ENCODE measurements at places on chromosomes 5 and 9.

GRCh38 chr9:89922099-89922498 lies 317.3 kb downstream of the GADD45G start:
- no peak for DNase-seq

DNA sequence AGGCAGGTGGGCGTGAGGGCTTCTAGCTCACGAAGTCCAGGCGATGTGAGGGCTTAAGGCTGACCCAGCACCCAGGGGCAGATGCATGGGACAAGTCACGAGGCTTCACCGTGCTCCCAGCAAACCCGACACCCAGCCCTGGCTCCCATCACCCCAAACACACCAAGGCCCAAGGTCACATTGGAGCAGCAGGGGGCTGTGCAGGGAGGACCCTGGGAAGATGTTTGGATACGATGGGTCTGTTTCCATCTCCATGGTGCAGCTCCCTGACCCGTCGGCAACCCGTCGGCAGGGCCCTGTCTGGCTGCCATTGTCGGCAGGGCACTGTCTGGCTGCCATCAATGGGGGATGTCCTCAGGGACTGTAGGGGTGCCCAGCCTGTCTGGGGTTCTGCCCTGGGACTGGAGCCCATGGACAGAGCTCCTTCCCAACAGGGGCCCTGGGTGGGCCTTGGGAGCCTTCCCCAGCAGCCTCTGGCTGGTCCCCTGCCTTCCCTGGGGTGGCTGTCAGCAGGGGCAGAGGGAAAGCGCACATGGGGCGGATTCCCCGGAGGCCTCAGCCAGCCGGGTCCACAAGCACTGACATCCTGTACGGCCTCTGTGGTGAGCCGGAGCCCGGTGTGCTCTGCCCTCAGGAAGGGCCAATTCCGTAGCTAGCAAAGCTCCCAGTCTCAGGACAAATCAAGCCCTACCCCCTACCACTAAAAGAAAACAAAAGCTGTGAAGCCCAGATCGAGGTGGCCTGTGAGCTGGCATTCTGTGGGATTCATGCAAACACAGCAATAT lies 47.1 kb downstream of the NACC2 start:
- no peak for DNase-seq

- DNase-seq, result no peak
Measured at GRCh38 chr9:86557063-86557766, 203.0 kb upstream of the TUT7 start.

DNA sequence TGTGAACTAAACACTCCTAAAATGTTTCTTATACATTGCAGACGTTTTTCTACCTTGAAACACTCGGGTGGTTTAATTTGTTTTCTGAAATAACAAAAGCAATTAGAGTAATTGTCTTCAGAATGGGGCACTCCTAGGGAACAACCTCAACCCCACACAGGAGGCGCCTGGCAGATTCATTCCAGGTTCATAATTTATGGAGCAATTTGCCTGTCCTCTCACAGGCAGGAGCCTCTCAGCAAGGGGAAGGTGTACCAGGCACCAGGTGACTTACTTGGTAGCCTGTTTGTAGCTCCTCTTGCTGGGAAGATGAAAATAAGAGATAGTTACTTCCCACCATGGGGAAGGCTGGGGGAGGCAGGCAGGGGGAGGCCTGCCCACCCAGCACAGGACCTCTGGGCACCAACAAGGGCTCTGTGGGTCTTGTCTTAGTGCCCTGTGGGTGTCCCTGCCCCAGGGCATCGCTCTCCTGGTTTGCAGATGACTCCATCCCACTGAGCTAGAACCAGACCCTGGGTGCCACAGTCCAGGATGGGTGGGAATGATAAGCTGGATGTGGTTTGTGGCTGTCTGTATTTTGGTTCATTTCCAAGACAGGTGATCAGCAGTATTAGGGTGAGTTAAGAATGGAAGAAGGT lies 144.4 kb downstream of the FSTL4 start:
- no peak for DNase-seq

- DNase-seq, result no peak
Measured at GRCh38 chr5:130164966-130165365, 260.7 kb downstream of the CHSY3 start.

- peak; percentile 55 for DNase-seq
Measured at GRCh38 chr5:98927989-98928872, 576 bp downstream of the CHD1 start.

DNA sequence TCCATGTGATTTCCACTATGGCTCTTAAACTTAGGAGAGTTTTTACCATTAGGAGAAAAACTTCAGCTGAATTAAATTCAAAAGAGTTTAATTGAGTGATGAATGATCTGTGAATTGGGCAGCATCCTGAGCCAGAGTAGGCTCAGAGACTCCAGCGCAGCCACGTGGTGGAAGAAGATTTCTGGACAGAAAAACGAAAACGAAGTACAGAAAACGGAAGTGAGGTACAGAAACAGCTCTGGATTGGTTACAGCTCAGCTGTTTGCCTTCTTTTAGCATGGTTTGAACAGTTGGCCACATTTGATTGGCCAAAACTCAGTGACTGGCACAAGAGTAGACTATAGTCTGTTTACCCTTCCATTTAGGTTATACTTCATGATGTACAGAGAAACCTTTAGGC lies 69.2 kb upstream of the PLPP1 start:
- DNase-seq, result no peak

GRCh38 chr5:17127743-17128231 lies 89.6 kb upstream of the BASP1 start:
- no peak for DNase-seq

GRCh38 chr9:21853414-21853813 lies 51.0 kb downstream of the MTAP start:
- DNase-seq, result no peak

DNA sequence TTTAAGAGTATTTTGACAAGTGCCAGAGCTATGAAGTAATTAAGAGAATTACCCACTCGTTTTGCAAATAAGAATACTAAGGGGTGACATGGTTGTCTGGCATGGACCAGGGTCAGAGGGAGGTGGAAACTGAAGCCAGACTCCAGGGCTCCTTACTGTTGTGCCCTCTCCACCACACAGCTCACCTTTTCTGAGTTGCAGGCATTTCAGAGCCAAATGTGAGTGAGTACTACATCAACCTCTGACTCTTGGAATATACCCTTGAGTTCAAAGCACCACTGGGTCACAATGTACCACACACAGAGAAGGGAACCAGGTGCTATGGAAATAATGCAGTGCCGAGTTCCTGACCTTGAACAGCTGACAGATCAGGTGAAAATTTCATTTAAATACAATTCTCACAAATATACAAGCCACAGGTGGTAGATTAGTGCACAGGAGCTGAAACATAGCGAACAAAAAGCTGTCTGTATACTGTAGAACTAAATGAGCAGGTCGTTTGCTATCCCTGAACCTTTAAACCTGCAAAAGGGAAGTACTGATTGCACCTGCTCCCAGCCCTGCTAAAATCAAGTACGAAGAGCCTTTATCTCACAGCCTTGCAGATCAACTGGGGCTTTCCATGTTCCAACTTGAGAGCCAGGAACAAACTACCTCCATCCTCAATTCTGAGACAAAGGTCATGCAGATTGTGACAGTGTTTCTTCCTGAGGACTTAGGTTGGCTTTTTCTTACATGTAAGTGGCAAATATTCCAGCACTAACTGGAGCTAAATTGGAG lies 57.0 kb downstream of the GOLM1 start:
- no peak for DNase-seq

DNA sequence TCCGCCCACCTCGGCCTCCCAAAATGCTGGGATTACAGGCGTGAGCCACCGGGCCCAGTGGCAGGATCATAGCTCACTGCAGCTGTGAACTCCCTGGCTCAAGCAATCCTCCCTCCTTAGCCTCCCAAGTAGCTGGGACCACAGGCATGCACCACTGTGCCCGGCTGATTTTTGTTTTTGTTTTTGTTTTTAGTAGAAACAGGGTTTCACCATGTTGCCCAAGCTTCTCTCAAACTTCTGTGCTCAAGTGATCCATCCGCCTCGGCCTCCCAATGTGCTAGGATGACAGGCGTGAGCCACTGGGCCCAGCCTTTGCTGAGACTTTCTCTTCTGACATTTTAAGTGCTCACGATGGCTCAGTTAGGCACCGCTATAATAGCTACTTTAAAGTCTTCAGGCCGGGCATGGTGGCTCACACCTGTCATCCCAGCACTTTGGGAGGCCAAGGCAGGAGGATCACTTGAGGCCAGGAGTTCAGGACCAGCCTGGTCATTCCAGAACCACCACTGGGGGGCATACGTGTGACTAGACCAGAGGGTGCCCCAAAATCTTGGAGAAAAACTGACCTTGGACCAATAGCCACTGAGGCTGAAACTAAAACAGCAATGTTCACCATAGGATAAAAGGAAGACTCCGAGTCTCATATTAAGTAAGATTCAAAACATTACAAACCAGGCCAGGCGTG lies 3.1 kb upstream of the ENTPD8 start:
- no peak for DNase-seq

GRCh38 chr5:66222455-66222854 lies 78.4 kb downstream of the SREK1 start:
- DNase-seq, result no peak

- peak; percentile 27 for DNase-seq
Measured at GRCh38 chr9:76216161-76216649, 178.0 kb downstream of the RFK start.

DNA sequence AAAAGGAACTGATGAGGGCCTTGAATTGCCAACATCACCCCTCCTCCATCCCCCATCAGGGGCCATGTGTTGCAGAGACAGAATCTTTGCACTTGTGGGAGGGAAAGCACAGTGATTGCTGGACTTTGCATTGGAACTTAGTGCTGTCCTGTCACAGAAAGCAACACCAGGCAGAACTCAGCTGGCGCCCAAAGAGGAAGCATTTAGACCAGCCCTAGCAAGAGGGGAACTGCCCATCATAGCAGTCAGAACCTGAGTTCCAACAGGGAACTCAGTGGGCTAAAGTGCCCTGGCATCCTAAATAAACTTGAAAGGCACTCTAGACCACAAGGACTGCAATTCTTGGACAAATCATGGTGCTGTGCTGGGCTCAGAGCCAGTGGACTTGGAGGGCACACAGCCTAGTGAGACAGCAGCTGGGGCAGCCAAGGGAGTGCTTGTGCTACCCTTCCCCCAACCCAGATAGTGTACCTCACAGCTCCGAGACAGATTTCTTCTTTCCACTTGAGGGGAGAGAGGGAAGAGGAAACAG lies 128.1 kb downstream of the ACTL7B start:
- no peak for DNase-seq

DNA sequence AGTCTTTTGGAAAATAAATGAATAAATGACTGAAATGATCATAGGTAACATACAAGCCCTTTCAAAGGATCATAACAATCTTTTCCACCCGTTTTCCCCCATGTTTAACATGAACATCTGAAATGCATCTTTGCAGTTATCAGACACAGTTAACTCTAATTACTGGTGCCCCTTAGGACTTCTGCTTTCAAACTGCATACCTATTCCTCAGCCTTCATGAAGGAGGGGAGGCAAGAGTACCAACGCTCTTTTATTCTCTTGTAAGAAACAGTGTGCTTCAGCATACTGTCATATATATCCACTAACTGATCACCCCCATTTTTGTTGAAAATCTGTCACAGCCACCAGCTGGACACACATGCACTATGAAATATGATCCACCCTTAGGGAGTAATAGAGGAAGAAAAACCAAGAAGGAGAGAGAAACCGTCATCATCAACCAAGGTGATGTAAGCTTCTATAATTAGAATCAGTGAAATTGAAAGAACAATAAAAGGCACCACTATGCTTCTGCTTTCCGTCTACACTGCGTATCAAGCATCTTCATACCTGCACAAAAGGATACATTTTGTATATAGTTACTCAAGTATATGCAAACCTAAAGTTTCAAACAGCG lies 98.7 kb downstream of the RAPGEF6 start:
- DNase-seq, result no peak

Data from ACHN (cell line).